ENCODE measurements at places on chromosomes 11 and 22.

- no peak for DNase-seq
These were observed 590.5 kb downstream of the ETS1 start for GRCh38 chr11:127996825-127997224.

DNA sequence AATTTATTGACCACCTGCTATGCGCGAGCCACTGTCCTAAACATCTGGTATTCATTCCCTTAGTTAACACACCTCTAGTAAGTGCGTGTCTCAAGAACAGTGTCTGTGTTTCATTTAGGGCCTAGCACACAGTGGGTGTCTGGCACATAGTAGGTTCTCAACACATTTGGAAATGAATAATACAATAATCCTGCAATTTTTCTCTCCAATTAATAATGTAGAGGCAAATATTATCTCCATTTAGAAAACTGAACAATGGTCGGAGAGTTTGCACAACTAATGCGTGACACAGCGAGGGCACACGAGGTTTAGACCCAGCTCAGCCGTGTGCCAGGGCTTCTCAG is 4.0 kb upstream of the NCF4 start:
- no peak for DNase-seq

DNA sequence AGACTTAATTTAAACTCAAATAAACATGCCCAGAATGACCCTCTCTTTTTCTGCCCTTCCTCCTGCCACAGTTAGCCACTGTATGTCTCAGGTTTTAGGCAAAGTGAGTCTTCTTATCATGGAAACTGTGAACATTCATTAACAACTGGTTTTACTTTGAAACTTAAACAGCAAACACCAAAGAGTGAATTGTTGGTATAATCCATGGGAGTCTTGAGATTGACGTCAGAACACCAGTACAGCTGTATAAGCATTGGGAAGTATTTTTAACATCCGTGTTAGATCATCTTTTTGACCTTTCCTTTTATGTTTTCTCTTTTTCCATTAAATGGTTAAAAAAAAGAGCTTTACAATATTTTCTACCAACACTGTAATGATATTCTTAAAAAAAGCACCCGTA is 38.9 kb downstream of the ARHGEF12 start:
- no peak for DNase-seq

DNA sequence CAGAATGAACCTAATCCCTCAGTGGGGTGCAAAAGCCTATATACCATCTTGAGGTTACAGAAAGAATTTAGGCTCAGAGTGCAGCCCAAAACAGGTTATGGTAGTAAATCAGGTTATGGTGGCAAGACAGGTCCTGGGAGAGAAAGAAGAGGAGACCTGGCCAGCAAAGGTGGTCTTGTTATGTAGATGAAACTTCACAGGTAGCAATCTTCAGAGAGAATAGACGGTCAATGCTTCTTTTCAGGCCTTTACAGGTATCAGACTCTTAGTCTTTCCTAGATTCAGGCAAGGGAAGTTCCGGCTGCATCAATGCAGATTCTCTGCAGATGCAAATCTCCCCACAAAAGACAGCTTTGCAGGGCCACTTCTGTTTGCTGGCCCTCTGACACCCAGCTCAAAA is 45.8 kb upstream of the SORL1 start:
- no peak for DNase-seq

GRCh38 chr11:61272731-61273130 is 22.4 kb downstream of the VWCE start:
- DNase-seq, result no peak

- DNase-seq, result no peak
These were observed 53.2 kb downstream of the MN1 start for GRCh38 chr22:27748349-27748748.

DNA sequence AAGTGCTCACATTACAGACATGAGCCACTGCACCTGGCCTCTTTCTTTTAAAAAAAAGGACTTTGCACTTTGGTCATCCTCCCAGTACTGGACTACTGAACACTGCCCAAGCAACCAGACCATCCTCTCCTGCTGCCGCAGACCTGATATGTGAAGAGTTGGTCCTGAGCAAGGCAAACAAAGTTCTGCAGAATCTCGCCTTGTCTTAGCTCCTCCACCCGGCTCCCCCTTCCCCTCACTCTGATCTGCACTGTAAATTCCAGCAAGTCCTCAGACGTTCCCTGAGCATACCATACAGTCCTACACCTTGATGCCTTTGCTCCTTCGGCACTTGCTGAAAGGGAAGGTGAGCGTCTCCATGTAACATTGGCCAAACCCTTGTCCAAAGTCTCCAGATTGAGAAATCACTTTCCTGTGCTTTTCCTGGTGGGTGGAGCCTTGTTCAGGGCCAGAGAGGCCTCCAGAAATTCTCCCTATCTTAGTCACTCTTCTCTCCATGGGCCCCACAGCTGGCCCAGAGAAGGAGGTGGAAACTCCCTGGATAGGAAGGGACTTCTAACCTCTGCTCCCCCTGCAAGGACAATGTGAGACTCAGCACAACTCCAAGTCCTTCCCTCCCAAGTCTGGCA is 47.0 kb upstream of the TIMP3 start:
- DNase-seq, result no peak

DNA sequence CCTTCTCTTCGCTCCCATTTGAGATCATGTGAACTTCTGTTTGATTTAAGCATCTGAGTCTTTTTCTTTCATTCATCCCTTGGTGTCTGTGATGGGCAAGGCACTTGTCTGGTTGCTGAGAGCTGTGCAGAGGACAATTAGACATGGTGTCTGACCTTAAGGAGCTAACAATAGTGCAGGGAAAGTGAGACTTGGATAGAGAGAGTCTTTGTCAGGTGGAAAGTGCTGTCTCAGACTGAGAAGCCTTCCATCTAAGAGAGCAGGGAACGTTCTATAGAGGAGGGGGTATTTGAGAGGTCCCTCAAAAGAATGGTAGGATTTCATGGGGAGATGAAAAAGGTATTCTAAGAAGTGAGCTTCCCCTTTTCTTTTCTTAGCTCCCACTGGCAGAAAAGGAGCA is 14.1 kb downstream of the MICAL3 start:
- DNase-seq, result no peak

DNA sequence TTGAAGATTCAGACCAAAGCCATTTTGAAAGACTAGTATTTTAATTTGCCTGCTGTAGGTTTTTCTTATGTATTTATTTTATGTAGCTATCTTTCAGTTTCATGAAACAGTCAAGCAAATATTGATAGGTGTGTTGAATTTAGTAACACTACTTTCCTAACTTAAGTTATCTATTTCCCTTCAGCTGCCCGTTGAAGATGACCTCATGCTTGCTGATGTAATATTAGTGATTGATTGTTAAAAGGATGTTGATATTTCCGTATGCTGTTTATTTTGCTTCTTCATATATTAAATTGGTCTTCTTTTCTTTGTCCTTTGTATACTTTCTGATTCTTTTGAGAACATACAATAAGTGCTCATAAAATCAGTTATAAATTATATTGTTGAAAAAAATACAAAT is 86.8 kb upstream of the CHORDC1 start:
- no peak for DNase-seq

DNA sequence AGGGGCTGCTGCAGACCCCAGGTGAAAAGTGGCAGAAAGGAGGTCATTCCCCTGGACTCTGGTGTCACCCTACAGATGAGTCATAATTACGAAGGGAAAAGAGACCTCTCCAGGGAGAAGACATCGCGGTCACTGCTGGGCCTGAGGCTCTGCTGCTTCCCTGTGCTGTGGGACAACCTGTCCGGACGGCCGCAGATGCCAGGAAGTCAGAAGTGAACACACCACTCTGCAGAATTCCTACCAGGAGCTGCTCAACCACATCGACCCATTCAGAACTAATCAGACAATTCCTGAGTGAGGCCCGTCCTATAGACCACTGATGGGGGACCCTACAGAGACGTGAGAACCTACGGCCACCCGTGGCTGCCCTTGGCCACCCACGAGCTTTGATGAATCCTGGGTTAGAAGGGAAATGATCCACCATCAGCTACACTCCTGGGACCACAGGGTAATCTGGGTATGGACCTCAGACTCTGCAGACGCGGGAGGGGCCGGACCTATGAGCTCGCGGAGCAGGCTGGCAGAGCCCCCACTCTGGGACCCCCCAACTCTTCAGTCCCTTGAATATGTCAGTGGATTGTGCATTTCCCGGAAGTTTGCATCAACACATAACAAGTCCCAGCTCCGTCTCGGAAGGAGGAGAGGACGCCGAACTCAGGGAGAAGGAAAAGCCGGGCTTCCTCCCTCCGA is 636.7 kb downstream of the BRD1 start:
- DNase-seq, result no peak

- DNase-seq, result no peak
These were observed 16.7 kb downstream of the TRPC6 start for GRCh38 chr11:101567071-101567470.

DNA sequence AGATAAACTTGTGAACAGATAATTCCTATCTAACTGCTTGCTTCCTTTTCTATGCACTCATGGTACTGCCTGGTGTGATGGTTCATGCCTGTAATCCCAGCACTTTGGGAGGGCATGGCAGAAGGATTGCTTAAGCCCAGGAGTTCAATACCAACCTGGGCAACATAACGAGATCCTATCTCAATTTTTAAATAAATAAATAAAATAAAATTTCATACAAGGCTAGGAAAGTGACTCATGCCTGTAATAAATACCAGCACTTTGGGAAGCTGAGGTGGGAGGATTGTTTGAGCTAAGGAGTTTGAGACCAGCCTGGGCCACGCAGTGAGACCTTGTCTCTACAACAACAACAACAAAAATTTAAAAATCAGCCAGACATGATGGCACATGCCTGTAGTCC is 166.6 kb downstream of the COMMD9 start:
- no peak for DNase-seq

GRCh38 chr11:125464270-125464662 is 31.8 kb downstream of the FEZ1 start:
- no peak for DNase-seq

- no peak for DNase-seq
These were observed 23.6 kb upstream of the UPB1 start for GRCh38 chr22:24471570-24471969.

- DNase-seq, result peak; percentile 9
These were observed 62.4 kb downstream of the ZBTB16 start for GRCh38 chr11:114121804-114122504.

DNA sequence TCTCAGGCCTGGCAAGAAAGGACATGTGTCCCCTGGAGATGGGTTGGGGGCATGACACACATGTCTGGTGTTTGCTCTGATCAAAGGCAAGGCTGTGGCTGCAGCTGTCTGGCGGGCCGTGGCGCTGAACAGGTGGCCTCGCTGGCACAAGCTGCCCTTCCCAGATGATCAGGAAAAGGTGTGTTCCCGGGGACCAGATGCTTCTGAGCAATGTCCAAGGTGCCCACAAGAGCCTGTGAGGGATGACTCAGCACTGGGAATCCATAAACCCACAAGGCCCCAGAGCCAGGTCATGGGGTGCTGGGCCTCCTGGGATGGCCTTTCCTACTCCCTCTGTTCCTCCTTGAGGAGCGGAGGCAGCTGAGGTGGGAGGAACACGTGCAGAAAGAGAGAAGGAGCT is 9.7 kb upstream of the LRP5 start:
- no peak for DNase-seq

- no peak for DNase-seq
These were observed 413.9 kb downstream of the TENM4 start for GRCh38 chr11:79026803-79027445.

DNA sequence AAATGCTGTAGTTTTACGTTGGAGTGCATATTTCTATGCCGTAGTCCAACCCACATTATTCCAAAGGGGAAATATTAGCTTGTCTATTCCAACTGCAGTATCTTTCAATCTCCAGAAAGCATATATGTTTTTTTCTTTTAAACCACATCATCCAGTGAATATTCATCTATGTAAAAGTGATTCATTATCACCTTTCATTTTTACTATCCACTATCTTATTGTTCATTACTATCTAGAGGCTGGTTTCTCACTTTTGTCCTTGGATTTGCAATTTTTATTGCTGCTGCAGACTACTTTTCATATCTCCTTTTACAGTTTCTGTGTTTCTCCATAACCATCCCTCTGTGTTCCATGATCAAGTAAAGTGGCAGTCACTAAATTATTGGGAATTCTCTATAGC is 1097.2 kb upstream of the TENM4 start:
- no peak for DNase-seq

GRCh38 chr22:45884201-45885062 is 92.5 kb downstream of the WNT7B start:
- no peak for DNase-seq

GRCh38 chr11:35967042-35967441 is 23.2 kb downstream of the LDLRAD3 start:
- DNase-seq, result no peak

DNA sequence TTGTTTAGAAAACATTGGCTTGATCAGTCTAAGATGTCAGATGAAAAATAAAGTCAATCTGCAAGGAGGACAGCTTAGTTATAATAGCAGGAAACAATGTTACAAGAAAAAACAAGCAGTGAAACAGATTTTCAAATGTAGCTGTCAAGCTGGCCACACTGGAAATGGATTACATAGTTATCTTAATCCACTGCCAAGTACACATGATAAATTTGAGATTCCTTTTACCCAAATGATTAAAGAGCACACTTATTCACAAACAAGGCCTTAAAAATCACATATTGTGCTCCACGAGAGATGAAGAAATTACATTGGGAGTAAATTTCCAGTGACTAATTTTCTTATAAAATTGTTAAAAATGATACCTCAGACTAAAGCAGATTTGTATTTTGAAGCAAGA is 17.5 kb upstream of the ESAM start:
- no peak for DNase-seq

DNA sequence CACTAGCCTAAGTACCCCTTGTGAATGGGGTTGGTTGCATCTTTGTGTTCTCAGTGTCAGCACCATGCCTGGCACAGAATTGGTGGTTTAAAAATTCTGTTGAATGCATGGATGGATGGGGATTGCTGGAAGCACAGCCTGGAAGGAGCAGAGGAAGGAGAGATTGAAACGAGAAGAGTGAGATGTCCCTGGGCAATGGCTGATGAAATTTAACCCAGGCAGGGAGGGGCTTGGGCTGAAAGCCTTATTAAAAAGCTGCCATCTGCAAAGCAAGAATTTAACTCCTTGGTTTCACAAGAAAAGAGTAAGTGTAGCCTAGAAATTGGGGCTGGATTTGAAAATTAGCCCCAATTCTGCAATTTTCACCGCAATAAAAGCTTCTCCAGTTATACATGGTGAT is 126.7 kb downstream of the TEAD1 start:
- DNase-seq, result peak; percentile 42

DNA sequence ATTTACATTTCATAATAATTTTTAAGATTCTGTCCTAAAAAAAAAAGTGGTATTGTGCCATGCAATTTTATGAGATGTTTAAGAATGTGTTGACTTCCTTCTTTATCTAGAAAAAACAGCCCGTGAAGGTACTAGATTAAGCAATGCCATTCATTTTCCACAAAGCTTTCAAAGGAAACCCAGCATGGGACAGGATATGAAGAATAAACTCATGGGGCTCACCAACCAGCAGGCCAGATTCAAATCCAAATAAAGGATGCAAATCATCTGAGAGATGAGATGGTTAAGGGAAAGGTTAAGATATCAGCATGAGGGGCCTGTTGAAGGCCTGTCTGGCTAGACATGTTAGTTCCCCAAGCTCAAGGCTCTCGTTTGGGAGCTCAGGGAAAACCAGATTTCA is 199.1 kb downstream of the SWAP70 start:
- DNase-seq, result no peak

- no peak for DNase-seq
These were observed 27.7 kb downstream of the RSPH14 start for GRCh38 chr22:23113847-23114720.
